Naive thymus-derived CD8-positive, alpha-beta T cell (primary cell): ENCODE measurements at places on chromosomes 16 and 17. TPM values are rescaled to one million over a fixed set of nuclear protein-coding genes. Genes with fewer than 3 reads are reported as not detected.

The PLXDC1 gene
- polyA plus RNA-seq: 14.0 TPM

The RPRML gene
- not detected for polyA plus RNA-seq

The TBC1D3C gene
- not detected for polyA plus RNA-seq

The SOX8 gene
- 5.1 TPM for polyA plus RNA-seq

The KRT32 gene
- polyA plus RNA-seq: not detected

The LGALS9C gene
- not detected for polyA plus RNA-seq

The DEXI gene
- 51.9 TPM for polyA plus RNA-seq

The CARD14 gene
- polyA plus RNA-seq: not detected

The ZNF75A gene
- polyA plus RNA-seq: 32.3 TPM

The CES1 gene
- polyA plus RNA-seq: not detected

The FKBP10 gene
- polyA plus RNA-seq: not detected

The ASPSCR1 gene
- 29.1 TPM for polyA plus RNA-seq

The GSE1 gene
- 2.9 TPM for polyA plus RNA-seq

The NOD2 gene
- polyA plus RNA-seq: 0.33 TPM

The POLR2C gene
- 46.7 TPM for polyA plus RNA-seq

The AATK gene
- polyA plus RNA-seq: not detected

The DDX19B gene
- polyA plus RNA-seq: 34.5 TPM

The KRT27 gene
- polyA plus RNA-seq: not detected
